Activated CD4-positive, alpha-beta T cell treated with anti-CD3 and anti-CD28 coated beads, Interleukin-2, amount 50 U/mL, for 48 hours (primary cell): ENCODE measurements at places on chromosomes 1 and 21.
A peak's percentile ranks its signal among the peaks of the same experiment; 100 is the strongest.

DNA sequence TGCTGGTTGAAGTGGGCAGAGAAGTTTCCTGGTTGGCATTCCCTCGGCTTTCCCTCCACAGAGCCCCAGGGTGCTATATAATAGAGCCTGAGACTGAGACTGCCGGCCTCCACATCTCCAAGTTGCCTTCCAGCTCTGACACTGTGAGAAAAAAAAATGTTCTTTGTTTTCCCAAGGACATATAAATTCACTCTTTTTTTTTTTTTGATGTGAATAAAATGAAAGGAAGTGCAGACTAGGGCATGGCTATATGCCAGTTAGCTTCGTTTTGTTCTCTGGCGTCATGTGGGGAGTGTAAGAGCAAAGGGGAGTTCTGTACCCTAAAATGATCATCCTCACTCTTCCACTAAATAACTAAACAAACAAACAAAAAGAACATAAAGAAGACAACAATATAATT lies 101.6 kb downstream of the TNFSF18 start:
- no peak for DNase-seq

DNA sequence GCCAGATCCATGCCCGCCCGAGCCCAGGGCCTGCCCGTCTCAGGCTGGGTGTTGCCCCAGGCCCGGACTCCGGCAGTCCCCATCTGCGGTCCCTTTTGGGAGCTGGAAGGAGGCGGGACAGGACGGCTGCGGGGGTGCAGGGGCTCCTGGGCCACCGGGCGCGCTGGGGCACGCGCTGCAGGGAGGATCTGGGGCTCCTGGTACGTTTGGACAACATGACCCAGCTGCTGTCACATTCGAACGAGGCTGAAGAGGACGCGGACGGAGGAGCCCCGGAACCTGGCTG lies 6.6 kb upstream of the CALML6 start:
- DNase-seq: no peak

DNA sequence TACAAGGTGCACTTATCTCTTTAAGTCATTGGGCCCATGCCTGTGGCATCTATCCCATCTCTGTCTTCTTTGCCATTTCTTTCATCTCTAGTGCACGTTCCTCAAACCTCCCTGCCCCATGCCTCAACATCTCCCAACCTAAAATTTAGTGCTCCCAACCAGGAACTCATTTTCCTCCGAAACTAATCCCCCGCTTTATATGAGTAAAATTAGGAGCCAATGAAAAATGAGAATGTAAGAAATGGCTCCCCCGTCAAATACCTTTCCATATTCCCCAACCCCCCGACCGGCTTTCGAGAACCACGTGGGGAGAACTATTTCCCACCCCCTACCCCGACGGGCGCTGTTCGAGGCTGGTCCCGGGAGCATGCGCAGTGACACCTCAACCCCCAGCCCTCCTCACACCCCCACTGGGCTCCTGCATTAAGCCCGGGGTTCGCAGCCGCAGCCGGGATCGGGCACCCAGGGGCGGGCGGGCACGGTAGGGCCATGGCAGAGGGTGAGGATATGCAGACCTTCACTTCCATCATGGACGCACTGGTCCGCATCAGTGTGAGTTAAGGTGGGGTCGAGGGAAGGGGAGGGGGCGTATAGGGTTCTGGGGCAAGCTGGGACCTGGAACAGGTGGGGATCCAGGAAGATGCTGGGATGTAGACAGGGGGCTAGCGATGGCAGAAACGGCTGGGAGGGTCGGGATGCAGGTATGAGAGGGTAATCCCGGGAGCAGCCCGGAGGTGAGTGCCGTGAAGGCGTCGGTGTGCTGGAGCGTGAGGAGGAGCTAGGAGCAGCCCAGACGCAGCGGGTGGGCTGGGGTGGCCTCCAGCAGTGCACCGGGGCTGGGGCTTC lies at the start of gene TRIM46:
Gene TRIM46, plus strand, starts transcription at position 372 of the 846 bp plus-strand sequence. Its CDS starts 118 bp downstream, at position 490.
- peak; percentile 80 for DNase-seq

- DNase-seq: no peak
Measured at GRCh38 chr1:183996396-183996795, 41.1 kb downstream of the COLGALT2 start.

GRCh38 chr1:211347077-211347844 lies 20.6 kb downstream of the TRAF5 start:
- DNase-seq: no peak

GRCh38 chr1:187641015-187641414 lies 812.3 kb downstream of the PLA2G4A start:
- DNase-seq: no peak

GRCh38 chr1:82226186-82226505 lies 425.4 kb downstream of the ADGRL2 start:
- DNase-seq: no peak

GRCh38 chr1:116545359-116545705 lies 25.5 kb downstream of the CD58 start:
- no peak for DNase-seq

- DNase-seq: no peak
Measured at GRCh38 chr1:181577475-181577874, 94.2 kb downstream of the CACNA1E start.

DNA sequence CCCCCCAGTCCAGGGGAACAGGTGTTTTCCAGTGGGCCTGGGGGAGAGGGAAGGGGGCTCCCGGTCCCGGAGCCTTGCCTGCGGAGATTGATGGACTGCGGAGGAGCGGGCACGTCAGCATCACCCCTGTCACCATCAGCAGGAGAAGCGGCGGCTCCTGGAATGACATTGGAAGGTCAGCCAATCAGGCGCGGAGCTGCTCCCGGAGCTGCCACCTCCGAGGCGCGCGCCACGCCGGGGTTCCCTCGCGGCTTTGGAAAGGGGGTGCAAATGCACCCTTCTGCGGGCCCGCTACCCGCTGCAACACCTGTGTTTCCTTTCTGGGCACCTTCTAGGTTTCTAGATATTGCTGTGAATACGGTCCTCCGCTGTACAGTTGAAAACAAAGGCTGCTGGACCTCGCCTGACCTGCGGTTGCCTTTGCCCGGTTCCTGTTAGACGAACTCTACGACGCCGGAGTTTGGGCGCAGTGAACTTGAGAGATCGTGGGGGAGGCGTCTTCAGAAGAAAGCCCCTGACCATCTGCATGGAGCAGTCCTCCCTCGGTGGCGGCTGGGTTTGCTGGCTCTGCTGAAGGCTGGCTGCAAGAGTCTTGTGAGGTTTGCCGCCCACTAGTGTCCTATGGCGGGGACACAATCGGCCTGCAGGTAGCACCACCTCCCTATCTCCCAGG lies 5.3 kb downstream of the DSCAM start:
- DNase-seq: no peak

DNA sequence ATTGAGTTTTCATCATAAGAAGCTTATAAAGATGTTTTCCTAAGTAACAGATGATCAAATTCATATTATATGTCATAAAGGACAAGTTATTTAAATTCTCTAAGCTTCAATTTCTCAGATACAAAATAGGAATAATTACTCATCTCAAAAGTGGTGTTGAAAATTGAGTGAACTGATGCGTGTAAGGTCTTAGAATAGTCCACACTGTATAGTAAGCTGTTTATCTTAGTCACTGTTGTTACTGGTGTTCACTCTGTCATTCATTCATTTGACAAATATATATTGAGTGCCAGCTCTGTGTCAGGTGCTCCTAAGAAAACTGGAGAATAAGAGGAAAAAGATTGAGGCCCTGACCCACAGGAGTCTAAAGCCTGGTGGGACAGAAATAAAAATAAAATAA lies 186.3 kb upstream of the BRINP3 start:
- no peak for DNase-seq

DNA sequence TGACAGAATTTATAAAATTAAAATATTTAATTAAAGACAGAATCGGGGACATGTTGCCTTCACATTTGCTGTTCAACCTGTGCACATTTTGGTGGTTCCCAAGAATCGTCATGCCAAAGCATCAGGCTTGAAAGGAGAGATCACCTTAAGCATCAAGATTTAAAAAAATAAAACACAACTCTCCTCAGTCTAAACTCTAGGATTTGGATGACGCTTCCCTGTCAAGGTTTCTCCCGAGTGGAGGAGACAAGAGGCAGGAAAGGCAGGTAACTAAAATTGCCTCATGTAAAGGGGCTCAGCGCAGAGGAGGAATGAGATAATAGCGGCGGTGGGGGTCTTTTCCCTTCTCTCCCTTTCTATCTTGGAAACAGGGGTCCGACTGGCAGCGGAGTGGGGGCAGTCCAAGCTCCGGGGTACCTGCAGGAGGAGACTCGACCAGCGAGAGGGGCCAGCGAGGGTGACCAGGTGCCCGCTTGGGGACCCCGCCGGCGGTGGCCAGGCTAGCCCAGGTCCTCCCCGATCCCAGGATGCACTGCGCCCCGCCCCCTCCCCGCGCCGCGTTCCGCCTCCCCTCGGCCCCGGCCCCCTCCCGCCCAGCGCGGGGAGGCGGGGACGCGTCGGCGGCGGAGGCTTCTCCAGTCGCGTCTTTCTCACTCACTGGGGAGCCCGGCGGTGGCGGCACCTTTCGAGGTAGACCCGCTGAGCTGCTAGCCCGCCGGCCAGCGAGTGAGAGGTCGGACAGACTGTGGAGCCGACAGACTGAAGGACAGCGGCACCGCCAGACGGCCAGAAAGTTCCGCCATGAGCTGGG lies at the start of gene FNBP1L:
Gene FNBP1L, plus strand, starts transcription at position 638 of the 811 bp plus-strand sequence. Its CDS starts 164 bp downstream, at position 802.
- DNase-seq: peak; percentile 66

- DNase-seq: no peak
Measured at GRCh38 chr1:228293816-228294500, 86.1 kb downstream of the OBSCN start.

DNA sequence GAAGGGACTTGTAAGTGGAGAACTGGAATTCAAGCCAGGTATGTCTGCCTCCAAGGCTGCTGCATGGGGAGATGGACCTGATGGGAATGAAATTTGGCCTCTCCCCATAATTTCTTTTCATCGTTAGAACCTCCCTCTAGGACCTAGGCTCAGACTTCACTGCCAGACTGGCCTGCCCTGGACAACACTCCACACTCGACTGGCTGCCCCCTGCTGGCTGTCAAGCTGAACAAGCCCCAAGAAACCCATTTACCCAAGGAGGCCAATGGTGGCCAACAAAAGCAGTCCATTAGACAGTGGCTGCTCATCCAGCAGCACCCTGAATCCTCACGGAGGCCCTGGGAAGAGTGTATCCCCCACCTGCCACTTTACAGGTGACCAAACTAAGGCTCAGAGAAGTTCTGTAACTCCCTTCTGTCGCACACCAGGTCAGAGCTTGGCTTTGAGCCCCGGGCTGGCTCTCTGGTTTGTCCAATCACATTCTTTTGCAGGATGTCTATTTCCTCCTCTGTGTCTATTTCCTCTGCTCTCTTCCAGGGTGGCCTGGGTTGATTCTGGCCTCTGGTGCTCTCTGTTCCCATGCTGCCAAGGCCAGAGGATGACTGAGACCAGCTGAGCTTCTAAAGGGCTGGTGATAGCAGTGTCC lies 3.8 kb downstream of the RNF186 start:
- peak; percentile 75 for DNase-seq

DNA sequence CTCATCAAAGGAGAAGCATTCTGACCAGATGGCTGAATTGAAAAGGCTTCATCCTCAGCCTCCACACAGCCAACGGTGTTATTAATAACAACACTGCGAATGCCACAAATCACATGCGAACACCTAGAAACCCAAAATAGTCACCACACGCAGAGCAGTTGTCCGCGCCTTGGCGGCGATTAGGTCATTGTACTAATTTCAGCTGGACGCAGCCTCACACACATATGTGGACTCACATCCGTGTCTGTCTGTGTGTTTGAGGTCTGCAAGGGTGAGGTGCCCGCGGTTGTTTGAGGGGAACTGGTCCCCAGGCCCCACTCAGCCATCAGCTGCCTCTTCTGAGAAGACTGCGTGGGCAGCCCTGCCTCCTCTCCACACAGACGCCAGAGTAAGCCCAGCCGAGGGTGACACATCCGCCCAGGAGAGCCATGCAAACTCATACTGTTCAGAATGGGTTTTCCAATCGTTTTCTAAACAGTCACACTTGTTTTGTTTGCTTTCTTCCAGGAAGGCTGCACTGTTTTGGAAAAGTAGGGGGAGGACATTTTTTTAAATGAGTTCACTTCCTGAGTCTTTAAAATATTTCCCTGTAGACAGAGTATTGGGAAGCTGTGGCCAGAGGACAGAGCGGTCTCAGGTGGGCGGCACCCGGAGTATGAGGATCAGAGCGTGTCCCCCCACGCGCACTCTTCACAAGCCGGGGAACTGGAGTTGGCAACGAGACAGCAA lies 53.4 kb downstream of the TOMM20 start:
- DNase-seq: peak; percentile 90
